GM23248 (cell line): ENCODE measurements at places on chromosomes 1 and 21.

DNA sequence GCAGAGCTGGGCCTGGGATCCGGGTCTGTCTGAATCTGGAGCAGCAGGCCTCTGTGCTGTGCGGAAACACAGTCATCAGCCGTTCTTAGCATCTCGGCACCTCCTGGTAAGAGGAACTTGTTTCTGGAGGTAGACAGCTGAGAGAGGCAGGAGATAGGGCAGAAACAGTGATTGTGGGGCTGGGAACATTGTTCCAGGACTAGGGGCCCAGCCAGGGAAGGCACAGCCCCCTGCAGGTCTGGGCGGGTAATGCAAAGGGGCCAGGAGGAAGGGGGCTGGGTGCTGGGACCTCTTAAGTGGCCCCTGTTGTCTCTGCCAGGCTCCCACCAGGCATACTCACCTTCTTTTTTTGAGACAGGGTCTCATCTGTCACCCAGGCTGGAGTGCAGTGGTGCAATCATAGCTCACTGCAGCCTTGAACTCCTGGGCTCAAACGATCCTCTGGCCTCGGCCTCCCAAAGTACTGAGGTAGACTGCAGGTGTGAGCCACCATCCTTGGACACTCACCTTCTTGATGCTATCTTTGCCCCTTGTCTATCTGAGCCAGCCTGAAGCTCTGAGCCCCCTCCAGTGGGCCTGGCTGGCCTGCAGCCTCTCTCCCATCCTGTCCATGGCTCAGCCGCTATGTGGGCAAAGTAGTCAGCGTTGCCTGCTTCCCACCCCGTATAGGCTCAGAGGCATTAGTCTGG, 134.3 kb upstream of the ZBTB40 start:
- H3K4me3 ChIP-seq: no peak overlapping the region
- peaks cover 37% of the 10 kb centered on the region for H3K27me3 ChIP-seq
- no peaks in the 10 kb centered on the region for H3K4me1 ChIP-seq
- no peaks in the 10 kb centered on the region for H3K36me3 ChIP-seq
- peak; percentile 16 for DNase-seq
- no peak overlapping the region for H3K27ac ChIP-seq

GRCh38 chr1:2496087-2496622, 20.1 kb downstream of the PLCH2 start:
- no peaks in the 10 kb centered on the region for H3K36me3 ChIP-seq
- H3K27me3 ChIP-seq: peaks cover 7% of the 10 kb centered on the region; the same call in 1 of the 2 replicates
- no peaks in the 10 kb centered on the region for H3K4me1 ChIP-seq
- no peak for DNase-seq
- no peak overlapping the region for H3K4me3 ChIP-seq
- H3K27ac ChIP-seq: no peak overlapping the region

GRCh38 chr1:21143752-21144151, 32.9 kb downstream of the EIF4G3 start:
- no peak overlapping the region for H3K27ac ChIP-seq
- peaks cover 3% of the 10 kb centered on the region; the same call in 1 of the 2 replicates for H3K36me3 ChIP-seq
- H3K4me3 ChIP-seq: no peak overlapping the region
- peaks cover 2% of the 10 kb centered on the region for H3K4me1 ChIP-seq
- DNase-seq: no peak

DNA sequence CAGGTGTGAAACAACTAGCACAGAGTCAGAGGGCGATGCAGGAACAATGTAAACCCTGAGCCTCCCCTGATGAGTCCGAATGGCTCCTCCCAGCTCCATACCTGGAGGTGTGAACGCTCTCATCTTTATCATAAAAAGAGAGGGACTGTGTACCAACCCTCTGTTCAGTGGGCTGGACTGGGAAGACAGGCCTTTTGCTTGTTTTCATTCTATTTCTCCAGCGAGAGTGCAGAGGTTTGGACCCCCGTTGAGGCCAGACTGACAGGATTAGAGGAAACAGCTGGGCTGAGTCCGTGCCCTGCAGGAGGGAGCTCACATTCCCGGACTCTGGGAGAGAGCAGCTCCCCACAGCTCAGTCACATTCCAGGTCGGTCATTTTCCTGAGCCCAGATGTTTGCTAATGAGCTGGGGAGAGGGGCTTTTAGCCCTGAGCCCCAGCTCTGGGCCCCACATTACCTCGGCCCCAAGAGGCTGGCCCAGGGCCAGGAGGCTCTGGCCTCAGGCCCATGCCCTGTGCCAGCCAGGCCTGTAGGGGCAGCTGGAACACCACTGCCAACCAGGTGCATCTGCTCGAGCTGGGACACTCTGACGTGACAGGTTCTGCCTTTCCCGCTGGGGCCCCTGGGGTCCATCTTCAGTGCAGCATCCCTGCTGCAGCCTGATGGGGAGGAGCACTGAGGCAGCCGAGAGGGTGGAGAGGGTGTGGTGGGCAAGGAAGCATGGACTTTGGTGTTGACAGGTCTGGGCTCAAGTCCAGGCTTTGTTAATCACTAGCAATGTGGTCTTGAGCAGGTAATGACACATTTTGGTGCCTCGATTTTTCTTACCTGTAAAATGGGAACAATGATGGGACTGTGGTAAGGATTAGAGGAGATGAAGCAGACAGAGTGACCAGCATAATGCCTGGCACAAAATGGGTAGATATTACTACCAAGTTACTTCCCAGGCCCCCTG, 3.5 kb upstream of the NBL1 start:
- H3K27ac ChIP-seq: no peak overlapping the region
- H3K4me1 ChIP-seq: peaks cover 9% of the 10 kb centered on the region

DNA sequence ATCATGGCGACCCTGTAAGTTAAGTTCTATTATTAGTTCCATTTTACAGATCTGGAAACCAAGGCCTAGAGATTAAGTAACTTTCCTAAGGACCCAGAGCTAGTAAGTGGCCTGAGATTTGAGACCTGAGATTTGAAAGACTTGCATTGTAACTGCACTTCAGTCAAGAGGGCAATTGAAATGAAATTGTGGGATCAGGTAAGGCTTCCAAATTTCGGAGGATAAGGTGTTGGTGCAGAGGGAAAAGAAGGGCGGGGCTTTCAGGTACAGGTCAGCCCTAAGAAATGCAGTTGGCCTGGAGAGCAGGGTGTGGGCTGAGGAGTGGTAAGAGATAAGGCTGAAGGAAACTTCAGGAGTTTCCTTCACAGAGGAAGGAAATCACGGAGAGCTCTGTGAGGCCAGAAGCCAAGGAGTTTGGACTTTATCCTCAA, 51.1 kb downstream of the SLC16A1 start:
- H3K4me3 ChIP-seq: no peak overlapping the region
- H3K4me1 ChIP-seq: peaks cover 32% of the 10 kb centered on the region
- no peaks in the 10 kb centered on the region for H3K27me3 ChIP-seq
- peak overlapping the region; percentile 70 for H3K27ac ChIP-seq

GRCh38 chr1:117732065-117732797, 126.4 kb downstream of the TENT5C start:
- H3K36me3 ChIP-seq: no peaks in the 10 kb centered on the region
- H3K4me3 ChIP-seq: no peak overlapping the region
- no peak for DNase-seq
- no peak overlapping the region for H3K27ac ChIP-seq
- H3K4me1 ChIP-seq: peaks cover 11% of the 10 kb centered on the region

GRCh38 chr1:97013941-97014340, 292.4 kb downstream of the PTBP2 start:
- no peaks in the 10 kb centered on the region for H3K36me3 ChIP-seq
- no peak overlapping the region for H3K27ac ChIP-seq
- H3K4me1 ChIP-seq: peaks cover 11% of the 10 kb centered on the region
- no peaks in the 10 kb centered on the region for H3K27me3 ChIP-seq
